ENCODE measurements at places on chromosomes 2 and 18.

GRCh38 chr18:14074187-14074586 is 58.0 kb downstream of the ZNF519 start:
- no peak for DNase-seq

- peak; percentile 4 for DNase-seq
Observed at GRCh38 chr2:157830696-157831570, 45.2 kb downstream of the ACVR1 start.

DNA sequence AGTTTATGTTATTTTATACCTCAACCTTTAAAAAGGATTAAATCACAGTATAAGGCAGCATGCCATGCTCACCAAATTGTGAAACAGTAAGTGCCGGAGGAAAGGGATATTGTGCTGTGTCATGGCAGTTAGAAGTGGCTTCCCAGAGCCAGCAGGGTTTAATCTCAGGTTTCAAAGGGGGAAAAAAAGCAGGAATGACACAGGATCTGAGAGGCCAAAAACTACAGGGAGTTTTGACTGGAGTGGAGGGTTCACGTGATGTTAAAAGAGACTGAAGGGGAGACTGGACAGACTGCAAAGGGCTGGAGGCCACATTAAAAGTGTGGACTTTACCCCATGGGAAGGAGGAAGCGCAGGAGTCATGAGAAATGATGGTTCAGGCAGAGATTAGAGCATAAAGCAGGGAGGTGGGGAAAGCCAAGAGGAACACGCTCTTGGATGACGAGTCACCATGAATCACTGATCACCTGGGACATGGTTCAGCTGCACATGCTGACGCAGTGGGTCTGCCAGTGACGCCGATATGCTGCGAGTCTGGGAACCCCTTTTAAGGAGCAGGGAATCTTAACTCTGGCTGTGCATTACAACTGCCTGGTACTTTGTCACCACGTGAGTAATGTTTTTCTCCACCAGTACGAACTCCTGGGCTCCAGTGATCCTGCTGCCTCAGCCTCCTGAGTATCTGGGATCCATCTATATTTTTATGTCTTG is 6.1 kb downstream of the CHMP1B start:
- no peak for DNase-seq

DNA sequence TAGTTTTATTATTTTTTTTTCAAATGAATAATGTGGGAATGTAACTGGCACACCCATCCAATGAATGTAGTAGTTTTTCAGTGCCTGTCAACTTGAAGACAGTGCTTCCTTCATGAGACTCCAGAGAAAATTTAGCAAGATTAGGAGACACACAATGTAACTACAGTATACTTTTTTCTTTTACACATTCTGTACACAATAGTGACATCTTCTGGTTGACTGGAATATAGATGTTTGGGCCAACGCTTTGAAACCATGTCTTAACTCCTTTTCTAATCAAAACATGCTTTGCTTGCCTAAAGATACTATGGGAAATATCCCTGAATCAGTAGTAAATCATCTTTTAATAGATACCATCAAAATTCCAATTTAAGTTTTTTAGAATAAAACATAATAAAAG is 229.5 kb upstream of the ZC3H15 start:
- no peak for DNase-seq

DNA sequence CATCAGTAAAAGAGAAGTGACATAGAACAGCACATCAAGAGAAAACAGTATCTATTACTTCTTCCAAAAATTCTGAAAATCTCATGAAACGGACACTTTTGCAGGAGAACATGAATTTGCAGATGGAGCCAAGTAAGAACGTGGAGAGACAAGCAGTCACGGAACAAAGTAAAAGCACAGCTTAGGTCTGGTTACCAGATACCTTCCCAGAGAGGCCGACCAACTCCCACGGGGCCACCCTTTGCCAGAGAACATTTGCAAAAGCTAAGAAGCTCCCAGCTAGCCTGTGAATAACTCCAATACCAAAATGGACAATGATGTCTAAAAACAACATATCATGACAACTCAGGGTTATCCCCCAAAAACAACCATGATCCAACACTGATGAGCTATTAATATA is 38.9 kb downstream of the THAP4 start:
- no peak for DNase-seq

All from CD4-positive, alpha-beta T cell treated with Interleukin-2 at 100 ng/mL for 4 hours (primary cell).